Right lung (tissue), 10 donors: ENCODE measurements at places on chromosomes 6 and 20.

DNA sequence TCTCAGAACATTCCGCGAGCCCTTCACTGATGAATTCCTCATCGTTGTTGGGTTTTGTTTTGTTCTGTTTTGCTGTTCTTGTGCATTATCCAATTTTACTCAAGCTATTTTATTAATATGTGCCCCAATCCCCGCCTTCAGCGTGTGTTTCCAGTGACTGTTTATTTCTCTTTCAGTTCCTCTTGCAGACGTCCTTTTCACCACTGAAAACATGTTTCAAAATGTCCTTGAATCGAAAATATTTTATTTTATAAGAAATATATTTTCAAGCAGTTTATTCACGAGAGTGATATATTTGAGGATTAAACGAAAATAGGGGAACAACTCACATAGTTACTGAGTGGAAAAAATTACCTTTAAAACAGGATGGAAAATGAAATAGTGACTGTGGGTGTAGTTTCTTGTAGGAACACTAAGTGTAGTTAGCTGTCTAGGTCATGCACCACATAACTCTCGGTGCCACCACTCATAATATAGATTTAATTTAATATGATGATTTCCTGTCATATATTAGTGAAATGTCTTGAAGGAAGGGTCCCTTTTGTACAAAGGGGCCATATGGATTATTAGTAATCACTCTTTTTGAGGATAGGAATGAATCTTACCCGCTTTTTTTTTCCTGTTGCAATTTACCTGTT, 45.3 kb upstream of the HDDC2 start:
- no peak for DNase-seq

DNA sequence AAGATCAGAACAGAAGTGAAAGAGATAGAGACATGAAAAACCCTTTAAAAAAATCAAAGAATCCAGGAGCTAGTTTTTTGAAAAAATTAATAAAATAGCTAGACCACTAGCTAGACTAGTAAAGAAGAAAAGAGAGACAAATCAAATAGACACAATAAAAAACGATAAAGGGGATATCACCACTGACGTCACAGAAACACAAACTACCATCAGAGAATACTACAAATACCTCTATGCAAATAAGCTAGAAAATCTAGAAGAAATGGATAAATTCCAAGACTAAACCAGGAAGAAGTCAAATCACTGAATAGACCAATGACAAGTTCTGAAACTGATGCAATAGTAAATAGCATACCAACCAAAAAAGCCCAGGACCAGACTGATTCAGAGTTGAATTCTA, 29.6 kb upstream of the SENP6 start:
- DNase-seq = no peak

DNA sequence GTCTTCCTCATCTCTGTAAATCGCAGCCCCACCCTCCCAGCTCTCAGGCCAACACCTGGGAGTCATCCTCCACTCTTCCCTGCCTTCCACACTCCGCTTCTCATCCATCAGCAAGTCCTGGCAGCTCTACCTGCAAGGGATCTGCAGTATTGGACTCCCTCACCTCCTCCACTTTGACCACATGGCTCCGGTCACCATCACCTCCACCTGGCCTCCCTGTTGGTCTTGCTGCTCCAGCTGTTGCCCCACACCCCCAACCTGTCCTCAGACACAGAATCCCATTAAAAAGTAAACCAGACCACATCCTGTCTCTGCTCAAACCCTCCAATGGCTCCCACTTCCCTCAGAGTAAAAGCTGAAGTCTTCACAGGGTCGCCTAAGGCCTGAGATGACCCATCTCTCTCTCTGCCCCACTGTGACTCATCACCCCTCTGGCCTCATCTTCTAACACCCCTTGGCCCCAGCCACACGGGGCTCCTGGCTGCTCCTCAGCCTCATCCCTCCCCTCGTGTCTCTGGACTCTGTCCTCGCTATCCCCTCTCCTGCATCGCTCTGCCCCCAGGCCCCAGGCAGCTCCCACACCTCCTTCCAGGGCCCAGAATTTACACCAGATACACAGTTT, 185.1 kb upstream of the SULF2 start:
- DNase-seq = no peak

DNA sequence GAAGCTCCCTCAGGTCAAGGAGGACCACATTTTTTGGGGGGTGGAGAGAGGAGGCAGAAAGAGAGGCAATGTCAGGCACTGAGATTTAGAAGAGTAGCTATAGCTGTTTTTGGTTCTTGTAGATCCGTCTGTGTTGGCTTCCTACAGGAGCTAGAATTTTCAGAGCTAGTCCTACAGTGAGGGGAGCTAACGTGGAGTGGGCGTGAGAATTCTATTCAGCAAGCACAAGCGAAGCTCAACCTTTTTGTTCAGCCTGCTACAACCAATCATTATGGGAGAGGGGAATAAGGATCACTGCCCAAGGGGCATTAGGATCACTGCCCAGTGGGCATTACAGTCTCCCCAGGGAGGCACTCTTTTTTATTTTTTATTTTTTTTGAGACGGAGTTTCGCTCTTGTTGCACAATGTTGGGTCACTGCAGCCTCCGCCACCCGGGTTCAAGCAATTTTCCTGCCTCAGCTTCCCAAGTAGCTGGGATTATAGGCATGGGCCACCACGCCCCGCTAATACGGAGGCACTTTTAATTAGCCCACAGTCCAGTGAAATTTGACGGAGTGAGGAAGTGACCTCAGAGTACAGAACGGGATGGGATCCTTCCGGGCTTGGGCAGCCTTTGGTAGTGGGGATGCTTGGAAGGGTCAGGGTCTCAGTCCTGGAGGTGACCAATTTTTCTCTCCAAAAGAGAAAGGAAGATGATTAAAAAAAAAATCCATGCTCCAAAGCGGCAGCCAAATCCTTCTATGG, 1.1 kb upstream of the PANK2 start:
- DNase-seq = peak; percentile 22

DNA sequence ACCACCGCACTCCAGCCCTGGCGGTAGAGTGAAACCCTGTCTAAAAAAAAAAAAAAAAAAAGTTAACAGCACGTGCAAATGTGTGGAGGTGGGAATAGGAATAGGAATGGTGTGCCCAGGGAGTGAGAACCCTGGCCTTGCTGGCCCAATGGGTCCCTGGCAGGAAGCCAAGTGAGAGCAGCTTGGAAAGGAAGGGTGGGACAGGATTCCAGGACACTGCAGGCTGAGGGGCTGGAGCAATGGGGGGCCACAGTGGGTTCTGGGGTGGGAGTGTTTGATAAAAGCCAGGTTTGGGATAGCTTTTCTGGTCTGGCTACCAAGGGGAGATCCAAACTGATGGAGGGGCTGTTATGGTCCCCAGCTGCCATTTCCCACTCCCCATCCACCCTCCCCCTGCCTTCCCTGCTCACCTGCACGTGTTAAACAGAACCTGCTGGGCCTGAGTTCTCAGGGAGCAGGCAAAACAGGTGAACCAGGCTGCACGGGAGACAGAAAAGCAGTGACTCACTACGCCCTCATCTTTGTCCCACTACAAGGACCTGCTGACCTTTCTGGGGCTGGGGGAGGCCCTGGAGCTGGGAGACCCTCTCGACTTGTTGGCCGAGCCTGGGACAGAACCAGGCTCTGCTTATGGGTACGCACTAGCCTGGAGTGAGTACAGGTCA, 3.3 kb downstream of the SUN5 start:
- DNase-seq = no peak

- DNase-seq = no peak
Observed at GRCh38 chr6:7138046-7138531, 30.3 kb downstream of the RREB1 start.

GRCh38 chr20:4787820-4788219, 66.1 kb downstream of the PRND start:
- DNase-seq = no peak

- DNase-seq = no peak
Observed at GRCh38 chr6:45658400-45658799, 280.7 kb upstream of the SUPT3H start.

DNA sequence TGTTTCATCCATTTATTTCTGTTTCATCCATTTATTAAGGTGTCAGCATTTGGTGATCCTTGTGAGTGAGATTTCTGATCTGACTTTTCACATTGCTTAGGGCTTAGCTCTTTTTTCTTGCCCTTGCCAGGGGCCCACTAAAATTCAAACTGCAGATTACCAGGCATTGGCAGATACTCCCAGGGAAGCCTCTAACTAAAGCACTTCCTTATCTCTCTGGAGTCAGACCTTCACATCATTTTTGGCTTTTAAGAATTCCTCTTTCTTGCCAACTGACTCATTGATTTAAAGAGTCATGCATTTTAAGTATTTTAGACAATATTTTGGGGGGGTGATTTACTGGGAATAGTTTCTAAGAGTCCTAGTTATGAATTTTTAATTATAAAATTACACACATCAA, 2.6 kb upstream of the WFDC8 start:
- no peak for DNase-seq

DNA sequence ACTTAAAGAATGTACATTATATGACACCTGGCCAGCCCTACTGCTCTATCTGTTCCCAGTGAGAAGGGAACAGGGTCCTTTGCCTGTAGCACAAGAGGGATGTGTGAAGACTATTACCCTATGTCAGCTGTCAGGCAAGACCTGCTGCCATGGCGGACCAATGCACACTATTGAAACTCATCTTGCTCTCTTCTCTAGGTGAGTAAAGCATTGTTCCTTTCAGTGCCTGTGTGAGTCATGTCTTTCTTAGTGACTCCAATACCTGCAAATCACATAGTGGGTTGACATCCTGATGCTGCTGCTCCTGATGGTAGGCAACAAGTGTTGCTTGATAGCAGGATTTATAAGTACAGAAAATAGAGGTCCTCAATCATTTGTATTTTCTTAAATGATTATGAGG, 48.8 kb upstream of the SYNCRIP start:
- no peak for DNase-seq

GRCh38 chr6:145738265-145738664, 2.9 kb upstream of the EPM2A start:
- no peak for DNase-seq

DNA sequence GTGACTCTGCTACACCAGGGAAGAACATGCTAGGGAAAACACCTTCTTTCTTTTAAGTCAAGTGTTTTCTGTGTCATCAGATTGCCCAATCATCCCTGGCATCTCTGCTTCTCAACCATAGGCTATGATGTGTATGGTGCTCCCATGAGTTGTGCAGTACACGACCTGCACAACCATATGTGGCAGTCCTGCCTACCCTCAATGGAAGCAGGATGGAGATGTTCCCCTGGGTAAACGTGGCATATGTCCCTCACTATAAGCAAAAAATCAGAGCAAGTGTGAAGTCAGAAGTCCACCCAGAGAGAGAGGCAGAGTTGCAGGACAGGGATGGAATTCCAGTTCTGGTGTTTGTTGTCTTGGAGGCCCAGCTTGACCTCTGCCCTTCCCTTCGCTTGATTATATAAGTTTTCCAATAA, 10.3 kb upstream of the SNHG17 start:
- no peak for DNase-seq

DNA sequence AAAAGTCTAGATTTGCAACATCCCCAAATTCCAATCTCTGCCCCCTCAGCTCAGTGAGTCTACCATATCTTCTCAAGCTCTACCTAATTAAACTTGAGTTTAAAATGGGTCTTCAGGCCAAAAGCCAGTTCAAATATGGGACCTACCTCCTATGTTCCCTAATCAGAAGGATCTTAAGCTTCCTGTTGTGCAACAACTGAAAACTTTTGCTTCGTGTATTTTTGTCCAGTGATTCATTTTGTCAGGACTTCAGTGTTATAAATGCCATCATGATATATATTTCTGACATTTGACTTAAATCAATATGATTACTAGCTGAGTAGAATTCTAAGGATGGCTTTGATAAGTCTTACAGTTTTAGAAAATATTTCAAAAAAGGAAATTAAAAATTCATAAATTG, 622.6 kb upstream of the PTCHD4 start:
- no peak for DNase-seq

DNA sequence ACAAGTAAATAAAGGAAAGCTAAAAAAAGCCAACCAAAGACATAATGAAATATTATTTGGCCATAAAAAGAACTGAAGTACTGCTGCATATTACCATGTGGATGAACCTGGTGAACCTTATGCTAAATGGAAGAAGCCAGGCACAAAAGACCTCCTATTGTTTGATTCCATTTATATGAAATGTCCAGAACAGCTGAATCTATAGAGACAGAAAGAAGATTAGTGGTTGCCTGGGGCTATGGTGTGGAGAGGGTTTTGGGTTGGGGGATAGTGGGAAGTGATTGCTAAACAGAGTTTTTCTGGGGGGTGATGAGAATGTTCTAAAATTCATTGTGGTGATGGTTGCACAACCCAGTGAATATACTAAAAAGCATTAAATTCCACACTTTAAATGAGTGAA, 53.2 kb downstream of the TSBP1 start:
- DNase-seq = no peak

DNA sequence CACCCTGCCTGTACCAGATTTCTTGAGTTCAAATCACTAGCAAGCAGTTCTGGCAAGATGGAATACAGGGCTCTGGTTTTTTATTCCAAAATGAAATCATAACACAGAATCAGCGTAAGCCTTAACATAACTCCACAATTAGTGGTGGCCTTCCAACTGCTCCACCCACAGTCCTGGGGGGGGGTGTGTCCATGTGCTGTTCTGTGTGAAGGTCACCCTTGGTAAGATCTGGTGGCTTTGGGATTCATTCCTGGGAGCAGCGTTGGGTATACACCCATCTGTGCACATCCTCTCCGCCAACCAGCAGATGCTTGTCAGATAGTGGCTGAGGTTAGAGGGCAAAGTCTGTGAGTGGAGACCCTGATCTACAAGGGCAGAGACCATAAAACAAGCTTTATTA, 49.9 kb upstream of the CD83 start:
- no peak for DNase-seq

DNA sequence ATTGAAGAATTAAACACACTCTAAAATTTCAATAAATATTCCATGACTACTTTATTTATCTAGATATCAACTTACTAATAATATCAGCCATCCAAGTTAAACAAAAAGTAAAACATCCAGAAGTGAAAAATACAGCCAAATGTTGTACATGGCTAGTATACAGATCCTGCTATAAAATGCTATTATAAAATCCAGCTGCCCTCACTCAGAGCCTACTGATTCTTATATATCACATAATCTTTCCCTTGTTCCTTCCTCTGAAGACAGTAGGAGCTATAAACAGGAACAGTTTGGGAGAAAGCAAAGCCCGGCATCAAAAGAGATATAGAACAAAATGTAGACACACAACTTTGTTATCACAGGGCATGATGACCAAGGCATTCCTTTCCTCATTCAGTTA, 212.9 kb downstream of the PLCB4 start:
- DNase-seq = no peak

DNA sequence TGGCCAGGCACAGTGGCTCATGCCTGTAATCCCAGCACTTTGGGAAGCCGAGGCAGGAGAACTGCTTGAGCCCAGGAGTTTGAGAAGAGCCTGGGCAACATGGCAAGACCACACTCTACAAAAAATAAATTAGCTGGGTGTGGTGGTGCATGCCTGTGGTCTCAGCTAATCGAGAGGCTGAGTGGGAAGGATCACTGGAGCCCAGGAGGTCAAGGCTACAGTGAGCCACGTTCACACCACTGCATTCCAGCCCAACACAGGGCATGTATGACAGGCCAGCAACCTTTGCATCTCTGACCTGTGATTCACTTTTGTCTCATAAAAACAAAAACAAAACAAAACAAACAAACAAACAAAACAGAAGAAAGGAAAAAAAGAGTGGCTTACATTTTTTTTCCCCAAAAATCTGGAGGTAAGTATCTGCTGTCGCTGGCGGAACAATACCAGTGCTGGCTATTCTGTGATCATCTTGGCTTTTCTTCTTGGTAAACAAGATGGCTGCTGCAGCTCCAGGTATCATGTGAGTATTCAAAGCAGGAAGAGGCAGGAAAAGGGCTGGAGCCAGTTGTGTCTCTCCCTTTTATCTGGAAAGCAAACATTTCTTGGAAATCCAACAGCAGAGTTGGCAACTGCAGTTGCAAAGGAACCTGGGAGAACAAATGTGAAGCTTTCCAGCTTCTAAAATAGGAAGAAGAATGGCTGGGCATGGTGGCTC, 40.4 kb upstream of the ZMYND8 start:
- no peak for DNase-seq
